Activated naive CD4-positive, alpha-beta T cell treated with anti-CD3 and anti-CD28 coated beads, Interleukin-2, amount 50 U/mL, for 16 hours (primary cell): ENCODE measurements at places on chromosomes 13 and 19.

GRCh38 chr13:21616880-21617279, 12.9 kb upstream of the MICU2 start:
- no peak for DNase-seq

DNA sequence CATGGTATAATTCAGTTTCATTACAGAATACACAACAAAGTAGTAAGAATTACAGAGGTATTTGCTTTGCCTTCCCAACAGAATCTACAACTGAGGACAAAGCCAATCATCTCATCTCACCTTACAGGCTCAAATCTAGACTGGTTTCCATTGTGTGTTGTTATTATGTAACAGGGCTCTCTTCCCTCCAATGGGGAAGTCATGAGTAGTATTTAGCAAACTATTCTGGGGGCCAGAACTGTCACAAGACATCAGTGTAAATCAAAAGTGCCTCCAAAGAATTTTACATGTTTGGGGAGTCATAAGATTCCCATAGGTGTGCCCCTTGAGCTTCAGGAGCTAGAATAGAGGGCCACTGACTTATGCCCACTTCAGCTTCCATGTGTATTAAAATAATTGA, 187.0 kb upstream of the EDNRB start:
- DNase-seq, result no peak

DNA sequence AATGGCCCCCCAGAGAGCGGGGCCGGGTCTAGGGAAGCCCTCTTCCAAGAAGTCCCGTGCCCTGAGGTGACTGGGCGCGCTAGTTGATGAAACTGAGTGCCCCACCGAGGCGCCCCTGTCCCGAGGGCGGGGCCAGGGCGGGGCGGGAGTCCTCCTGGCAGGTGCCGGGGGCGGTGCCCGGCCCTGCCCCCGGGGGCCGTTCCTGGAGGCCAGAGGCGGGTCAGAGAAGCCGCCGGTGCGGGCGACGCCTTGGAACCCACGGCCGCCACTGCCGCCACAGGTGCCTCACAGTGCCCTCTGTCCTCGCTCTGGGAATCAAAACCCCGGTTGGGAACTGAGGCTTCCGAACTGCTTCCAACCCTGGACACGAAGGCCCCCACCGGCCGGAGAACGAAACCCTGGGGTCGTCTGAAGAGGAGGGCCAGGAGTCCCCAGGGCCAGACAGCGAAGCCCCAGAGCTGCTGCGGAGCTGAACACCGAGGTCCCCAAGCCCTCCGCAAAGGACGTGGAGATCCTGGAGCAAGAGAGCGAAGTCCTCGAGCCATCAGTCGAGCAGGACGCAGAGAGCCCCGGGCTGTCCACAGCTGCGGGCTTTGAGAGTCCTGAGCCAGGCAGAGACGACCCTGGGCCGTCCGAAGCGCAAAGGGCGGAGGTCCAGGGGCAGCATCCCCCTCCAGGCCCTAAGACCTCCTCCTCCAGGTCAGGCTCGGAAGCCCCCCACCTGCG, at the start of gene MISP3:
Gene MISP3, plus strand, starts transcription at position 252 of the 726 bp plus-strand sequence. CDS start 524 bp downstream, outside the sequence.
- no peak for DNase-seq

GRCh38 chr13:67090856-67091255, 139.3 kb downstream of the PCDH9 start:
- DNase-seq, result no peak

DNA sequence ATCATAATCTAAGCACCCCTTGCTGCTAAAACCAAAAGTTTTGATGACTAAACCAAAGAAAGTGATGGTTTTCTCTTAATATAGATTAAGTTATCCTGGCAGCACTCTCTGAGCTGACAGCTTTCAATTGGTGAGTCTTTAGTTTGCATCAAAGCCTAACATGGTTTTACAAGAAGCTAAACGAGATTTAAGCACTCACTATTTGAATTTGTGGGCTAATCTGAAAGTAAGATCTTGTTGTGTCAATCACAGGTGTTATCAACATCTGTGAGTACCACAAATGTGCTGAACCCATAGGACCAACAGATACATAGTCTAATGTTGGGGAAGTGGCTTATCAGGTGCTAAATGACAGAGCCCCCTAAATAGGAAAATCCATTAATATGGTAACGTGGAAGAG, 223.9 kb downstream of the LHFPL6 start:
- DNase-seq, result no peak

DNA sequence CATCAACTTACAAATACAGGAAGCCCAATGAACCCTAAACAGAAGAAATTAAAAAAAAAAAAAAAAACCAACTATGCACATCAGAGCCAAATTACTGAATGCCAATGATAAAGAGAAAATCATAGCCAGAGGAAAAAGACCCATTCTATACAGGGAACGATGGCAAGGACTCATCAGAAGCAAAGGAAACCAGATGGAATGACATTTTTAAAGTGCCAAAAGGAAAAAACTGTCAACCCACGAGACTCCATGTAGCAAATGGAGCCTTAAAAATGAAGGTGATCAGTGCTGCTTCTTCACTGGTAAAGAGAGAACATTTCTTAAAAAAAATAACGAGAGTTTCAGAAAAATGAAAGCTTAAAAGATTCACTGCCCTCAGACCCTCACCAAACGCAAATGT, 18.3 kb downstream of the PCID2 start:
- DNase-seq, result no peak

- no peak for DNase-seq
These were observed 6.5 kb upstream of the LILRB2 start for GRCh38 chr19:54287456-54287855.

- no peak for DNase-seq
These were observed 87.3 kb upstream of the PEG3 start for GRCh38 chr19:56927791-56928207.

- no peak for DNase-seq
These were observed 5.0 kb downstream of the PBX4 start for GRCh38 chr19:19613506-19613905.

DNA sequence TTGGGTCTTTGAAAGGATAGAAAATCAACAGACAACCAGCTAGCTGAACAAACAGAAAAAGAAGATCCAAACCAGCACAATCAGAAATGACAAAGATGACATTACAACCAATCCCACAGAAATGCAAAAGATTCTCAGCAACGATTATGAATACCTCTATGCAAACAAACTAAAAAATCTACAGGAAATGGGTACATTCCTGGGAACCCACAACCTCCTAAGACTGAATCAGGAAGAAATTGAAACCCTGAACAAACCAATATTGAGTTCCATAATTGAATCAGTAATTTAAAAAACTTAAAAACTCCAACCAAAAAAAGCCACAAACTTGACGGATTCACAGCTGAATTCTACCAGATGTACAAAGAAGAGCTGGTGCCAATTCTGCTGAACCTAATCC, 20.9 kb upstream of the C1QTNF9B start:
- no peak for DNase-seq

GRCh38 chr19:54352546-54352945, 12.2 kb downstream of the LAIR1 start:
- DNase-seq, result no peak

DNA sequence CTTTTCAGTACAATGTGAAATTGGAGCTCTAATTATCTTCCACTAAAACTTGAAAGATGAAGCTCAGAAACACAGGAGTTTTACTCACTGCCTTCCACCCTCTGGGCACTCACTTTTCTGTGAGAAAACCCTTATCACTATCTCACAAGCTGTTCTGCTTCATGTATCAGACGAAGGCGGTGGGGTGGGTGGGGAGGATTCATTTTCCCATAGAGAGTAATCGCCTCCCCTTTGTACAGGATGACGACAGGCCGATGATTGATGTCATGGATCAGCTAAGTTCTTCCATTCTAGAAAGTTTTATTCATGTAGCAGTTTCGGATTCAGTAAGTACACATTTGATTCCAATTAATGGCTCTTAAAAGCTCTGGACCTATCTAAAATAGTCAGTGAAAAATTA, 139.9 kb downstream of the ZAR1L start:
- no peak for DNase-seq

- DNase-seq, result no peak
These were observed 568 bp downstream of the POLR2I start for GRCh38 chr19:36113894-36114720.

- DNase-seq, result no peak
These were observed 59.6 kb downstream of the KCNRG start for GRCh38 chr13:50074843-50075242.

- DNase-seq, result no peak
These were observed 53.4 kb downstream of the TRPM4 start for GRCh38 chr19:49210901-49211451.

GRCh38 chr19:14614099-14614412, 31.2 kb downstream of the CLEC17A start:
- DNase-seq, result no peak

- DNase-seq, result no peak
These were observed 164.4 kb downstream of the LMO7 start for GRCh38 chr13:75800545-75800944.

DNA sequence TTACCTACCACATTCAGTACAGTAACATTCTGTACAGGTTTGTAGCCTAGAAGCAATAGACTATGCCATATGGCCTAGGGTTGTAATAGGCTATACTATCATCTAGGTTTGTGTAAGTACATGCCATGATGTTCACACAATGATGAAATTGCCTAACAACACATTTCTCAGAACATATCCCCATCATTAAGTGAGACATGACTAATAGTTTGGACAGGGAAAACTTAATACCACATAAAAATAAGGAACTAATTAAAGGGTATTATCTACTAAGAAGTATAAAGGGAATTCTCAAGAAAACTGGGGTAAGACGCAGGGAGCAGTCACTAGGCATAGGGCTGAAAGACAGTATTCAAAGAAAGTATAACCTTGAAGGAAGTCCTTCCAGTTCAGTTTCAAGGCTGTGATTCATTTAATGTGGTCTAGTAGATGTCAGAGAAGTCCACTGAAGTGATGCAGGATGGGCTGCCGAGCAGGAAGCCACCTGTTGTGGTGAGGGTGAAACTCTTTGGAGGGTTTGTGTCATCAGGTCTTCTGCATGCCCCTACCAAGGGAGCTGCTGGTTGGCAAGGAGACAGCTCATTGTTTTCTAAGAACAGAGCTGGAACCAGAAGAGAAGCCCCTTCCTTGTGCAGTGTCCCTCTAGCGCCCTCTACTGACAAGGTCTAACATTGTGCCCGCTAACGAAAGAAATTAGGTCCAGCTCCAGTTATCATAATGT, 122.9 kb downstream of the OLFM4 start:
- DNase-seq, result no peak

DNA sequence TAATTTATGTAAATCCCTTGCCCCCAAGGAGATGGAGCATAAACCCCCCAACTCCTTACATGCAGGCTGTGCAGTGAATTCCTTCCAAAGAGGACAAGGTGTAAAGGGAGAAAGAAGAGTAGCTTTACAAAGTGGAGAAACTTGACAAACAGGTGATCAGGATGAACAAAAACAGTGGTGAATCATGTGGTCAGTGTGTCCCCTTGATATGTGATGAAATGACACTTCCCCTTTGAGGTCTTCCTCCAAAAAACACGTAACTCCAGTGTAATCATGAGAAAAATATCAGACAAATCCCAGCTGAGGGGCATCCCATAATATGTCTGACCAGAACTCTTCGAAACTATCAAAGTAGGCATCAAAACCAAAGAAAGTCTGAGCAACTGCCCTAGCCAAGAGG, 29.5 kb upstream of the AKT2 start:
- DNase-seq, result no peak

GRCh38 chr13:24905242-24905641, 141.3 kb downstream of the RNF17 start:
- DNase-seq, result no peak

DNA sequence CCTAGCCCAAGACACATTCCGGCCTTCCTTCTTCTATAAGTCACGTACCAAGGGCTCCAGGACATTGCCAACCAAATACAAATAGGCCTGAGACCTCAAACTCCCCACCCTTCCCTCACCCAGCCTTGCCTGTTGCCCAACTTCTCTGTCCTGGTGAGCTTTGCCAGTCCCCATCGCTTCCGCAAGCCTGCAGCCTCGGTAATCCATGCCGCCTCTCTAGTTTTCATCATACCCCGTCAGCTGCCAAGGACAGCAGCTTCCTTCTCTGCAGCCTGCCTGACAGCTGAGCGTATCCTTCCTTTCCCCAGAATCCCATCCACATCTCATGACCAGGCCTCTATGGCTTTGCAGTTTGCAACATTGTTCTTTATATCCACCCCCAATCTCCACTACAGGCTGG, 36.6 kb upstream of the POMP start:
- DNase-seq, result no peak

- DNase-seq, result no peak
These were observed 10.4 kb upstream of the ZNF586 start for GRCh38 chr19:57759096-57759495.

DNA sequence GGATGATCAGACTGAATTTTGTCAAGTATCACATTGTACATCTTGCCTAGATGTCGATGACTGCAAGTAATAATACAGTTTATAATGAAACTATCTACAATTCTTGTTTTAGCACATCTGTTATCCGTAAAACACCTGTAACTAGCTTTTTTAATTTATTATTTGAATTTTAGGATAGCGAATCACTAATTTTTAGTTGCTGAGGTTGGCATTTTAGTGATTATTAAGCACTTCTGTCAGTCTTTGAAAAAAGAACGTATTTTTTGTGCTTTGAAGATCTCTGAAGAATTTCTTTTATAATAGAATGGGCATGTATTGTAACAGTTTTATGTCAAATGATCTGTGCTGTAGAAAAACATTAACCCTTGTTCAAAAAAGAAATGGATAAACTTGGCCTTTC, 11.5 kb upstream of the MLNR start:
- no peak for DNase-seq

DNA sequence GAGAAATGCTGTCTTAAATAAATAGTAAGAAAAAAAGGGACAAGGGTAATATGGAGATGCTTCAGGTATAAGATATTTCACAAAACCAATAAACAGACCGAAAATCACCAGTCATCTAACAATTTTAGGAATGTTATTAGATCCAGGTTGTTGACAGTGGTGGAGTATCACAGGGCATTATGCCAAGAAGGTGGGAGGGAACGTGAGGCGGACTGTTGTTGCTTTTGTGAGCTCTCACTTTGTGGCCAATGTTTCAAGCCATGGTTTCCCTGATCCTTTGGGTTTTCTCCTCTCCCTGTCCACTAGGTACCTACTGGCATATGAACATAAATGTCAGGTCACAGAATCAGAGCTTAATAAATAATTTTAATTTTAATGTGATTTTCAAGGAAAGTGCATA, 790.3 kb upstream of the SLITRK1 start:
- DNase-seq, result no peak

DNA sequence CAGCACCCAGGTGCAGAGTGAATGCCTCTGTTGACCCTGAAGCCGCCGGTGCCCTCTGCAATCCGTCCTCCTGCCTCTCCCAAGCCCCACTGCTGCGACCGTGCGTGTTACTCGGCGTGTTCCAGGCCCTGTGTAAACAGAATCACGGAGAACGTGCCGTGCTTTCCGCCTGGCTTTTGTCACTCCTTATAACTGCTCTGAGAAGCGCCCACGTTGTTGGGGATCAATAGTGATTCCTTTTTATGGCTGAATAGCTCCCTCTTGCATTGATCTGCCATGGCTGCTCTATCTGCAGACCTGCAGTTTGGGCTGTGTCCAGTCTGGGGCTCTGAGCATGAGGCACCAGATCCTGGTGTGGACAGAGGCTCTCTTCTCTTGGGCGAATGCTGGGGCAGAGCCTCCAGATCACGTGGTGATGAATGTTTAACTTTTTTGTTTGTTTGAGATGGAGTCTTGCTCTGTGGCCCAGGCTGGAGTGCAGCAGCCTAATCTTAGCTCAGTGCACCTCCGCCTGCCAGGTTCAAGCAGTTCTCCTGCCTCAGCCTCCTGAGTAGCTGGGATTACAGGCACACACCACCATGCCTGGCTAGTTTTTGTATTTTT, 15.8 kb downstream of the ADPRHL1 start:
- no peak for DNase-seq

GRCh38 chr19:16005925-16006324, 57.1 kb downstream of the OR10H4 start:
- no peak for DNase-seq

GRCh38 chr13:23570099-23570920, at the start of gene TNFRSF19:
TNFRSF19 (plus strand) TSS chr13:23570412; CDS start chr13:23590184, 19,772 bp downstream.
- no peak for DNase-seq
